ENCODE measurements at places on chromosomes 3 and 15. TPM values are rescaled to one million over a fixed set of nuclear protein-coding genes. Genes with fewer than 3 reads are reported as not detected.

The PLS1 gene
- 2.4 TPM for total RNA-seq

The LRRC31 gene
- not detected for total RNA-seq

The IP6K2 gene
- total RNA-seq = 47.9 TPM

The TM4SF18 gene
- 156 TPM for total RNA-seq

The SAXO2 gene
- 0.40 TPM for total RNA-seq

The INSYN1 gene
- 0.14 TPM for total RNA-seq

The EIF2A gene
- total RNA-seq = 306 TPM

The SLC6A1 gene
- under 0.01 TPM for total RNA-seq

The TRH gene
- not detected for total RNA-seq

The KBTBD13 gene
- total RNA-seq = not detected

The RLBP1 gene
- total RNA-seq = not detected

The FAM81A gene
- 1.1 TPM for total RNA-seq

The GXYLT2 gene
- 2.0 TPM for total RNA-seq

The NCK1 gene
- 85.3 TPM for total RNA-seq

The MNS1 gene
- 1.6 TPM for total RNA-seq

The PCOLCE2 gene
- 1.3 TPM for total RNA-seq

The CD96 gene
- total RNA-seq = not detected

The C3orf85 gene
- not detected for total RNA-seq

The C3orf49 gene
- total RNA-seq = not detected

The SST gene
- total RNA-seq = not detected

The DOCK3 gene
- total RNA-seq = 0.14 TPM

The ZKSCAN7 gene
- 0.66 TPM for total RNA-seq

The KLF15 gene
- 1.2 TPM for total RNA-seq

The CNTN4 gene
- not detected for total RNA-seq

The FBXW12 gene
- not detected for total RNA-seq

The TMEM158 gene
- total RNA-seq = 5.3 TPM

The TICRR gene
- total RNA-seq = 10.9 TPM

The GRAMD1C gene
- 32.2 TPM for total RNA-seq

The SQOR gene
- total RNA-seq = 32.4 TPM

The EPHB3 gene
- not detected for total RNA-seq

The ARL14 gene
- total RNA-seq = 0.22 TPM

The MKRN3 gene
- 0.79 TPM for total RNA-seq

The SENP5 gene
- total RNA-seq = 55.3 TPM

The GABRR3 gene
- not detected for total RNA-seq

The SOX14 gene
- not detected for total RNA-seq

All from thoracic aorta endothelial cell (primary cell).